GM23248 (cell line): ENCODE measurements at places on chromosomes 3 and 15.

DNA sequence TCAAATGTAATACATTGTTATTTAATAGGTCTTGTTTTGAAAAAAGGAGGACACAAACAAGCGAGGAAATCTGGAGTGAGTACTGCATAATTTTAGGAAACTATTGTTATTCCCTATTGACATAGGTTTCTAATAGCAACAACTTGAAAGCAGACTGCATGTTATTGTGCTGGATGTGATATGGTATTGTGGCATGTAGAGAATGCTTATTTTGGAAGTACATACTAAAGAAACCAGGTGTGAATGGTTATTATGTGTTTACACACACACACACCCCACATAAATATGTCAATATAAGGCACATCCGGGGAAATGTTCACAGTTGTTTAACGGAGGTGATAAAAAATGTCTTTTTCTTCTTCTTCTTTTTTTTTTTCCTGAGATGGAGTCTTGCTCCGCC, 5.9 kb upstream of the MORF4L1 start:
- peaks cover under 1% of the 10 kb centered on the region for H3K4me1 ChIP-seq
- H3K27me3 ChIP-seq: no peaks in the 10 kb centered on the region
- H3K27ac ChIP-seq: no peak overlapping the region

GRCh38 chr3:46746711-46747110, 29.0 kb upstream of the PRSS50 start:
- H3K36me3 ChIP-seq: no peaks in the 10 kb centered on the region
- H3K4me1 ChIP-seq: no peaks in the 10 kb centered on the region
- peaks cover 13% of the 10 kb centered on the region for H3K27me3 ChIP-seq
- H3K4me3 ChIP-seq: no peak overlapping the region
- DNase-seq: no peak

DNA sequence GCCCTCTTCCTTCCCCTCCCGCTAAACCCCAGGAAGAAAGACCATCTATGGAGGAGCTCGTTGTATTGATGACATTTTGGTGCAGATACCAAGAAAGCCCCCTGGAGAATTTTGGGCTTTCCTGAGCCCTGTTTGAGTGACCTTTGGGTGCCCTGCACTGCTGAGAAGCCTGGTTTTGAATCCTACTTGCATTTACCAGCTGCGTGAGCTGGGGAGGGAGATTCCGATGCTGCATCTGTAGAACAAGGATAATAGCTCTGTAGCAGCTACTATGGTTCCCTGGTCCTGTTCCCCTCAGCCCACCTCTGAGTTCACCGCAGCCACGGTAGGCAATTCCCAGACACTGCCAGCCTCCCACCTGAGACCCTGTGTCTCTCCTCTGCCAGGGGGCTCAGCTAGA, 5.2 kb downstream of the APOD start:
- no peaks in the 10 kb centered on the region for H3K27me3 ChIP-seq
- H3K4me1 ChIP-seq: peaks cover 9% of the 10 kb centered on the region
- no peak overlapping the region for H3K27ac ChIP-seq
- no peaks in the 10 kb centered on the region for H3K36me3 ChIP-seq

DNA sequence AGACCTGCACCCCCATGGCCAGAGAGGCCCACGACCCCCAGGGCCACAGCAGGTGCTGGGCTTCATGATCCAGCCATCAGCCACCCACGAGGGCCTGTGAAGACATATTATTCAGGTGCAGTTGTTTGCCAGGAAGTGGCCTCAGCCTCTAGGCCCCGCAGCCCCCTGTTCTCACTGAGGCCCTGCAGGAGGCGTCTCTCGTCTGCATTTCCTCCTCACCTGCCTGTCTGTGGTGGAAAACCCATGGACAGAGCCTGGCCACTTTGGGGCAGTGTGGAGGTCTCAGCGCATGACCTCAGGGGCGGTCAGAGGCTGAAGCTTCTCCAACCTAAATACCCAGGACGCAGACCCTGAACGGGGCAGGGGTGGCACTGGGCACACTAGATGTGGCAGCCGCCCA, 18.6 kb downstream of the UROC1 start:
- no peak for DNase-seq
- no peaks in the 10 kb centered on the region for H3K4me1 ChIP-seq
- no peaks in the 10 kb centered on the region for H3K27me3 ChIP-seq
- H3K27ac ChIP-seq: no peak overlapping the region
- no peak overlapping the region for H3K4me3 ChIP-seq
- H3K36me3 ChIP-seq: no peaks in the 10 kb centered on the region
